ENCODE measurements at places on chromosomes 3 and 15.

DNA sequence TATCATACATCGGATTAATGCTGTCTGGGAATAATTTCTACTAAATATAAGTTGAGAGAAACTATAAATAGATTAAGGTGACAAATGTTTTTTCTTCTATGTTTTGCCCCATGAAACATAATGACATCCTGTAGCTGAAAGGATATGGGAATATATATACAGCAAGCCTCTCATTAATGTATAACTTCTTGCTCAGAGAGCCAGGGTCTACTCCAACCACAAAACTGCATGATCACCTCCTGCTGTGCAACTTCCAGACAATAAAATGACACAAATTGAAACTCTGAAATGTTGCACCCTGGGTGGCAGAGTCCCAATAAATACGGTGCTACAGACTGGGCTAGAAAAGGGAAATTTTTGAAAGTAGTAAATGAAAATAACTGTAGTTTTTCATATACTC, 571.9 kb upstream of the CBLB start:
- DNase-seq, result no peak

GRCh38 chr3:79986338-79986737, 218.5 kb upstream of the ROBO1 start:
- DNase-seq, result no peak

DNA sequence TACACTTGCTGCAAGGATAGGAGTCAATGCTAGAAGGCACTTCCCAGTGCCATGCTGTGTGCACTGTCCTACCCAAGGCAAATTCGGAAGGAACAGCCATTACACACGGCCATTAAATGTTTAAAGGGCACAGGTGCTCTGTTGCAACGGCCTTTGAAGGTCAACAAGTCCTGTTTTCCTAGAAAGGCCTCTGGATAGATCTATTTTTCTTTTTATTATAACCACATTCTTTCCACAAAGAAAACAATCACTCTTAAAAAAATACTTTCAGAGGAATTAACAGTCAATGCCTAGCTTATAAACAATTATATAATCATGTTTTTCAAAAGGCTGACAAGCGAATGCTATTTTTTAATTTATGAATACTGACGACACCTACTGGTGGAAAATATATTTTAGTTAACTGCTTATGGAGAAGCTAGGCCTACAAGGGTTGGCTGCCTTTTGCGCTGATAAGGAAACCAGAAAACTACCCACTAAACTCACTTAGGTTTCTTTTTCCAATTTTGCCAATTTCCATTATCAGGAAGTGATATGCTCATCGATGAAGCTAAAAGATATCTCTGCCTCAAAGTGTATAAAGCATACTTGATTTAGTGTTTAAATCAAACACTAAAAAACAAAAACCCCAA, 2.4 kb downstream of the ARHGEF3 start:
- peak; percentile 34 for DNase-seq

- peak; percentile 90 for DNase-seq
Observed at GRCh38 chr15:23503980-23504379, 56.9 kb upstream of the GOLGA6L2 start.

DNA sequence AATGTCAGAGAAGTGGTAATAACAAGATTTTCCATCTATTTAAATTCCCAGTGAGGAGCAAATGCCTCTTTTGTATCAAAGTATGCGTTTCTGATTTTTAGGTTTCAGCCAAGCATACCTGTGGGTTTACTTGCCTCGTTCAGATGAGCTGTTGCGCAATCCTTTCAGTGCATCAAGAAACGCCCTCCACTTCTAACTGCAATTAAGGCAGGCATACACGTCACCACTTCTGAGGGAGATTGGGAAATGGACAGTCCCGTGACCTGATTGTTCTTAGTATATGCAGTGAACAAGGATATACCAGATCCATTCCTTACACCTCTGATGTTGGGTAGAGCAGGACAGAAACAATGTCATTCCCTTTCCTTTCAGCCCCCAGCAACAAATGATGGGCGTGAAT, 219.0 kb downstream of the ITPR1 start:
- DNase-seq, result no peak

DNA sequence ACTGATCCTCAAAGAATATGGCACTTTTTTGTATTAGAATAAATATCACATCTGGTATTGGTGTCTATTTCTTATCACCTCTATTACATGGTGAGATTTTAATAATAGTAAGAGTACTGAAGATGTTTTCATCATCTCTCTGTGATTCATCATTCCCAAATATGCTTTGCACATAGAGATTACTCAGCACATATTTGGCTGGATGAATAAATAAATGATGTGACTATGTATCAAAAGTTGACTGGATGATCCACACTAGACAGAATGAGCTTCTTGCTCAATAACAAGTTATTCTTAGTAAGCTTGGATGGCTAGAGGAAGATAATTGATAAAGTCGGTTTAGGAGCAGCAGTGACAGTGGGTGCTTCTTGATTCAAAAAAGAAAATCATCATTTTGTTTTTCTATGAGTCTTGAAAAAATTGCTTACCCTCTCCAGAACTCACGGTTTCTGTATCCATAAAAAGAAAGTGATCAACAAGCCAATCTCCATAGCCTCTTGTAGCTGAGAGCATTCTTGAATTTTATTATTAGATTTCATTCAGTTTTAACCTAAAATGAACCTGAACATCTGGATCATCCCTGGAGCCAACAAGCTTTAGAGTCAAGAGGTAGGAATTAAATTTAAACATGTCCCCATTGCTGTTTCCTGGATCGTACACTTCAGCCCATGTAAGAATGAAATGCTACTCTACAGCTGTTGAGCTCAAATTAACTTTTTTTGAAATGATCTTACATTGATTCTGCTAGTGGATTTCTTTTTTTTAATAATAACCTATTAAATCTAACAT, 104.8 kb upstream of the OSTN start:
- no peak for DNase-seq

DNA sequence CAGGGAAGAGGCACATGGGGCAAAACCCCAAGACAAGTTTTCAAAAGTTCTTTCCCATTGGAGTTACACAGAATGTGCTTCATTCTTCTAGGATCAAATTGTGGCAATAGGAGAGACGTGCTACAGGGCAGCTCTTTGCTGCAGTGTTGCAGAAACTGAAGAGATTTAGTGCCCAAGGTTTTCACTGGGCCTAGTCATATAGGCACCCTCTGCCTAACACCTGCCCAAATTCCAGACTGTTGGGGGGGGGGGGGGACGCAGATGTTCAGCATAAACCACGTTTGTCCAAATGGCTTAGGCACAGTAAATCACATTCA, 346.8 kb upstream of the ZNF717 start:
- DNase-seq, result no peak

- DNase-seq, result no peak
Observed at GRCh38 chr3:190728574-190729246, 133.8 kb downstream of the GMNC start.

DNA sequence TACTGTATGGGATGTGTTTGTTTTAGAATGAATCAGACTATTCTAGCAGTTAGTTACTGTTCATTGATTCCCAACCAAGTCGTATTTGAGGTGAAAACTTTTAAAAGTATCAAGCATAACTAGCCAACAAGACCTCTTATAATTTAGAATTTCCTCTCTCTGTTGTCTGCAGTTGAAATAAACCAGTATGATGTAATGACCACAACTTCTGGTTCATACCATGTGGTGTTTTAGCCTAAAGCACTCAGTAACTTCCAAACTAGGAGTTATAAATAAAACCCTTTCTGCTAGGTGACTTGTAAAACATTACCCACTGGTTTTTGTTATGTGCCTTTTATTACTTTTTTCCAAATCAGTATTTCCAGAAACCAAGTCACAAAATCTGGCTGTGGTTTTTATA, 19.8 kb upstream of the P2RY12 start:
- no peak for DNase-seq

GRCh38 chr15:72195101-72195511, 2.5 kb downstream of the GRAMD2A start:
- DNase-seq, result no peak

- DNase-seq, result no peak
Observed at GRCh38 chr15:56817321-56818080, 84.2 kb upstream of the ZNF280D start.

DNA sequence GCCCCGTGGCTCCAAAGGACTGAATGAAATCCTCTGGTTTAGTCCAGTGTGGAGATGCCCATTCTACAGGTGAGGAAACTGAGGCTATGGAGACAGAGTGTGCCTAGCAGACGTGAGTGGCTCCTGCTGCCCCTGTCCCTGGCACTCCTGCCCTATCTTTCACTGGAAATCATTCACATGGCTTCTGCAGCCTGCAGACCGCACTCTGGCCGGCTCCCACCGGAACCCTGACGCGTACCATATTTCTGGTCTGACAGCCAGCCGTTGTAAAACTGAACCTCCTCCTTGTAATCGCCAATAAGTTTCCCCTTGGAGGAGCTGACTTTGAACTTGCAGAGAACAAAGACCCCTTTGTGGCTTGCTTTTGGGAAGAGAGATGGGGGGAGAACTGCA, 136.5 kb downstream of the CHSY1 start:
- DNase-seq, result no peak

- DNase-seq, result no peak
Observed at GRCh38 chr3:161890147-161890625, 393.6 kb downstream of the OTOL1 start.

DNA sequence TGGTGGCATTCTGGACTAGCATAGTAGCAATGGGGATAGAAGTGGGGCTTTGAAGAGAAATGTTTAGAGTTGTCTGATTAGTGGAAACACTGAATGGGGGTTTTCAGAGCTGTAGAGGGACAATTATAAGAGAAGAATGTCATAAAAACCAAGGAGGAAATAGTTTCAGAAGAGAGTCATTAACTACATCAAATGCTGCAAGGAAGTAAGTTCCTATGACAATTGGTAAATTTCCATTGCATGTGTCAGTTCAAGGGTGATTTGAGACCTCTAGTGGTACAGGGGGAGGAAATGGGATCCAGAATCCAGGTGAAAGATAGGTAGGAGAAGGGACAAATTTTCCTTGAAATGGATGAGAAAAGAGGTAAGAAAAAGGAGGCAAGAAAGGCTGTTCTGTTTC, 68.3 kb upstream of the TBC1D5 start:
- DNase-seq, result no peak

DNA sequence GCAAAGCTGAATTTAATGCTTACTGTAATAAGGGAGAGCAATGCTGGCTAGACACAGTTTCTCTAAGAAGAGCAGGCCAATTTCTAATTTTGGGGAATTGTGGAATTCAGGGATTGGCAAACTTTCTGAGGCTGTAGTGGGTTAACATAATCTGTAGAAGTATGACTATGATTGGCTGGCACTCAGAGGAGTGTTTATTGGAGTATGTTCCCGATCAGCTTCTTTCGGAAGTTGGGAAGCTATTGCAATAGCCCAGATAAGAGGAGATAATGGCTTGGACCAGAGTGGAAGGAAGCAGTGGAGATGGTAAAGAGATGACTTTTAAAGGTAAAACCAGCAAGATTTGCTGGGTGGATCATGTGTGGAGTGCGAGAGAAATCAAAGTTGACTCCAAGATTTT, 19.4 kb downstream of the TMOD3 start:
- DNase-seq, result no peak

DNA sequence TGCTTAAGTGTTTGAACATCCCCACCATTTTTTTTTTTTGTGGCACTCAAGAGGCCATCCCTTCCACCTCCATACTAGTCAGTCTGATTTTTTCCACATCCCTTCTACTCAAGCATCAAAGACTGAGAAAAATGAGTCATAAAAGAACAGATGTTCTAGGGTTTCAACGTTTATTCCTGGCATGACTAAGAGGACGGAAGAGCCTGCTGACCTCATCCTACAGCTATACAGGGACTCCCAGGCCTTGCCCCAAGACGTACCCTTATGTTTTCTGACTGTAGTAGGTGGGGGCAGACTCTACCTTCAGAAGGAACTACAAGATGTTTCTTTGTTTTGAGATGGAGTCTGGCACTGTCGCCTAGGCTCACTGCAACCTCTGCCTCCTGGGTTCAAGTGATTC, 3.3 kb upstream of the ITPKA start:
- no peak for DNase-seq

- DNase-seq, result no peak
Observed at GRCh38 chr3:132231633-132232032, 85.6 kb upstream of the ACP3 start.

GRCh38 chr3:114033721-114034120, 22.6 kb downstream of the CCDC191 start:
- no peak for DNase-seq

- no peak for DNase-seq
Observed at GRCh38 chr15:70072479-70072878, 25.2 kb downstream of the TLE3 start.

- DNase-seq, result no peak
Observed at GRCh38 chr3:21533002-21533401, 218.0 kb downstream of the ZNF385D start.

DNA sequence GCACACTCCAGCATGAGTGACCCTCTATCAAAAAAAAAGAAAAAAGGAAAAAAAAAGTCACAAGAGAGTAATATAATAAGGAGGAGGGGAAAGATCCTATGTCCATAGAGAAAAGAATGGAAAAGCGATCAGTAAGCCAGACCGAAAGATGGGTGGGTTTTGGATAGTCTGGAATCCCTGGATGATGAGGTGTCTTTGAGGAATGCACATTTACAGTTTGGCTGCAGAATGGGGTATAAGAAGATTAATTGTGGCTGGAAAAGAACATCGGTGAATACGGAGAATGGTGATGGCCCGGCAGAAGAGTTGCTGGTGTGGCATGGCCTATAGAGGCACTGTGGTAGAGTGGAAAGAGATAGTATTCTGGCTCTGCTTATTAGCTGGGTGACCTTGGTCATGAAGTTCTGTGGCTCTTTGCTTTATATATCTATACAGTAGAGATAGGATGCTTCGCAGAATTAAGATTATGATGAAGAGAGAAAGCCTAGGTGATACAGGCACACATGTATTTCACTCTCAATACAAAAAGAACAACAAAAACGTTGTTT, 187.9 kb downstream of the AKAP13 start:
- no peak for DNase-seq

DNA sequence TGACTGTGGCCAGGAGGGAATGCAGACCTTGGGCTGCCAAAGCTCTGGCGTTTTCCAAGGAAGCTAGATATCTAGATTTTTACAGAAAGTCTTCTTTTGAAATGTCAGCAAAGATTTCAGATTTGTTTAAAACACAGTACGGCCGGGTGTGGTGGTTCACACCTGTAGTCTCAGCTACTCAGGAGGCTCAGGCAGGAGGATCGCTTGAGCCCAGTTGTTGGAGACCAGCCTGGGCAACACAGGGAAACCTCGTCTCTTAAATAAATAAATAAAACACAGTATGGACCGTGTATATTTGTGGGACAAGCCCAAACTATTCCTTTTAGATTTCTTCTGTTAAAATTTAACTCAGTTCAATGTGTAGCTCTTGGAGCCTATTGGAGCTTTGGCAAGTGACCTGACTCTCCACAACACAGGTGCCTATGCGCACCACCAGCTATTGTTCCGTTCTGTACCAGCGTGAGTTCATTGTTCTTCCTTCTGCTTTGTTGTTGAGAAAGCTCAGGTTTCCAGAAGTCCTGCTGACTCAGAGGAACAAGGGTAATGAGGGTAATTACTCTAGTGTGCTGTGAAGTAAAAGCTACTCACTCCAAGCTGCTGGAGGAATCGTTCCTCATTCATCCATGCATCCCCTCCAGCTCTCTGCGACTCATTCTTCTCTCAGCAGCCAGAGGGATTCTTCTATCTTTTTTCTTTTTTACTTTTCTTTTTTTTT, 73.1 kb upstream of the SLC6A6 start:
- peak; percentile 72 for DNase-seq

GRCh38 chr15:90001683-90002427, 731 bp downstream of the ZNF710 start:
- DNase-seq, result peak; percentile 45

GRCh38 chr15:64152507-64153387, 1.2 kb downstream of the SNX22 start:
- no peak for DNase-seq

GRCh38 chr3:158731486-158731885, 771 bp downstream of the RARRES1 start:
- no peak for DNase-seq

GRCh38 chr3:104514776-104515175, 851.9 kb upstream of the ALCAM start:
- DNase-seq, result no peak
